Cortex of kidney (tissue), 1 donor: ENCODE measurements at places on chromosomes 13 and 19.

DNA sequence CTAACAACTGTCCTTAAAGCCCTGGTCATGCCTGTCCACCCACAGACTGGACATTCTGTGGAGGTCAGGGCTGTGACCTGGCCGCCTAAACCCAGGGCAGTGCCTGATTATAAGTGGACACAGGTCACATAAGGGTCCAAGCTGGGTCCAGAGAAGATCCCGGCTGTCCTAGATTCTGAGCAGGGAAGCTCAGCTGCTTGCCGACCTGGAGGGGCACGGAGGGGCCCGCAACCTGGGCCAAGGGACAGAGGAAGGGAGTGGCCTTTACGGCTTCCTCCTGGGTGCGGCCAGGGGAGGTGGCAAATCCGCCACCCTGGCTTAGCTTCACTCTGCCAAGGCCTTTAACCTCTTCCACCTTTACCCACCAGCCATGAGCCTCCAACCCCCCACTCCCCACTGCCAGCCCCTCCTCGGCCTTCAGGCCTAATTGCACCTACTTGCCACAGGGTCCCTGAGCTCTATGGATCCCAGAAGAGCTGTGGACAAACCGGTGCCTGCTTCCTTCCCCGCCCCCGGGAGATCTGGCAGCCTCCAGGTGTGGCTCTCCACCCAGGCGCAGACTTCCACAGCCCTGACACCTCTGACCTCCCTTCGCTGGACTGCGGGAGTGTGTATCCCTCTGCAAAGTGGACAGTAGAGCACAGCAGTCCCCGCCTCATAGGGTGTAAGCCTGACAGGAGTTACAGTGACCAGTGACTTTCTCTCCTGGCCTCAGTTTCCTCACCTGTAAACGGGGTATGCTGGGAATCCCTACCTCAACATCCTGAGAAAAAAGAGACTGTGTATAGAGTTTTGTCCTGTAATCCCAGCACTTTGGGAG, 1.7 kb downstream of the CD320 start:
- DNase-seq = no peak

GRCh38 chr13:61002686-61003085, 413.0 kb downstream of the PCDH20 start:
- DNase-seq = no peak

DNA sequence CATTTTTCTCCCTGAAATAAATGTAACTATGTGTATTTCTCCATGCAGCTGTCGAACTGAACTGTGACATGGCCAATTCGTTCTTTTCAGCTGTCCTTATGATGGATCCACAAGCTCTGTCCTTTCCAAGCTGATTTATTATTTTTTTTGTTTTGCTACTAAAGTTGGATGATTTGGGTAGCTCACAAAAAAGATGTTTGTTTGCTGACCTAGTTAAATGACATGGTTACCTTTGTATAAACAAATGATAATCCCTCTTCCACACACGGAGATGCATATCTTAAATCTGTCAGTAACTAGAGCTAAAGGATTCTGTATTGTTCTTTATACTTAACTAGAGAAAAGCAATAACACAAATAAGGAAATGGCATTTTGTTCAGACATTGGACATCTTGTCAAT, 884.3 kb upstream of the PCDH20 start:
- DNase-seq = no peak

GRCh38 chr19:867301-867793, 7.9 kb downstream of the CFD start:
- DNase-seq = no peak

DNA sequence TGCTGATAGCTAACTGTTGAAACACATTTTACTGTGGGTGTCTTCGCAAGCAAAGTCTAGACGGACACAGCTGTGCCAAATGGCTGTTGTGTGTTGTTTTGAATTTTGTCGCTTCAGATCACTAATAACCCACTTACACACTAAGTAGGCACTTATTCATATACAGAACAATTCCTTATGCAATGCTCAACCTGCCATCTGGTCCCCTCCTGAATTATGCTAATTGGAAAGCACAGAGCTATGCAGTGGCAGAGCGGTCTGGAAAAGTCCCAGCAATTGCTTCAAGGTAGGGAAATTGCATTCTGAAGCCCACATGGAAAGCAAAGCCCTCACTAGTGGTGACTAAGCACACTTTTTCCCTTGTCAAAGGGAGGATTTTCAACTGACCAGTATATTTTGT, 69.9 kb downstream of the C13orf42 start:
- no peak for DNase-seq

GRCh38 chr19:29516821-29517395, 8.9 kb upstream of the VSTM2B start:
- DNase-seq = no peak

GRCh38 chr13:26529441-26529840, 28.0 kb upstream of the WASF3 start:
- no peak for DNase-seq

DNA sequence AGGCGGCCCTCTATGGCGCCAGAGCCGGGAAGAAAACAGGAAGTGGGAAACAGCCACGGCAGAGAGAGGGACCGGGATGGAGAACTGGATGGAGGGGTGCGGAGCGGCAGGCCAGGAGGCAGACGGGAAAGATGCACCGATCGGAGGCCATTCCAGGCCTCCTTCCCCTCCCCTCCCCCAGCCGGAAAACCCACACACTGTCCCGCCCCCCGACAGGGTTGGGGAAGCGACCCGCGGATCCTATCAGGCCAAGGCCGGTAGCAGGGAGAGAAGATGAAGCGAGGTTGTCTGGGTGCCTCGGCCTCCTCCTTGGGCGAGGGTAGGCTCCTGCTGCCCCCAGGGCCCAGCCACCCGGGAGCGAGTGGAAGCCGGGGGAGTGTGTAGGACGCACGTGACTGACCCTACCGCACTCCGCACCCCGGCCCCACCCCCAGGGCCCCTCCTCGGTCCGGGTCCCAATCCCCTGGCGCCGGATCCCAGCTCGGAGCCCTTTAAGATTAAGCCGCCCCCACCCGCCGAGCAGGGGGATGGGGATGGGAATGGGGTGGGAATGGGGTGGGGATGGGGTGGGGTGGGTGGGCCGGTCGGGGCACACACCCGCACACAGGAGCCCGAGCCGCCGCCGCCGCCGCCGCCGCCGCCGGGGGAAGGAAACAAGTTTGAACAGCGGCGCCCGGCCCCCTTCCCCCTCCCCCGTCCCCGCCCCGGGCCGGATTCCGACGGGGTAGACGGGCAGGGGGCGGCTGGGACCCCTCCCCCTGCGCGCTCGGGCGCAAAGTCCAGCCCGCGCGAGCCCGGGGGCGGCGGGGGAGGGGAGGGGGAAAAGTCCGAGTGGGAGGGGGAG, 1.5 kb downstream of the ERF start:
- no peak for DNase-seq

DNA sequence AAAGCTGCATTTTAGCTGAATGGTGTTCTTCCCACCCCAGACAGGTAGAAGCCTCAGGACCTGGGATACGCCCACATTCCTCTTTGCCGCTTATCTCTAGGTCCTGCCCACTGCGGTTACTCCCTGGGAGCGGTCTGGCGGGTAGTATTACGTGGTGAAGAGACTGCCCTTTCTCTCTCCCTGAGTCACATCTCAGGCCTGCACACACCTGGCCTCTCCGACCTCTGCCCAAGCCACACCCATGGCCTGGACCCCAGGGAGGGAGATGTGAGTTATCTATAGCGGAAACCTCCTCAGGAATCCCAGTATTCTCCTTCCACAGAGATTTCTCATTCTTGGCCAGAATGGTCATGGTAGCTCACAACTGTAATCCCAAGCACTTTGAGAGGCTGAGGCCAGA, 17.3 kb downstream of the RHPN2 start:
- no peak for DNase-seq

DNA sequence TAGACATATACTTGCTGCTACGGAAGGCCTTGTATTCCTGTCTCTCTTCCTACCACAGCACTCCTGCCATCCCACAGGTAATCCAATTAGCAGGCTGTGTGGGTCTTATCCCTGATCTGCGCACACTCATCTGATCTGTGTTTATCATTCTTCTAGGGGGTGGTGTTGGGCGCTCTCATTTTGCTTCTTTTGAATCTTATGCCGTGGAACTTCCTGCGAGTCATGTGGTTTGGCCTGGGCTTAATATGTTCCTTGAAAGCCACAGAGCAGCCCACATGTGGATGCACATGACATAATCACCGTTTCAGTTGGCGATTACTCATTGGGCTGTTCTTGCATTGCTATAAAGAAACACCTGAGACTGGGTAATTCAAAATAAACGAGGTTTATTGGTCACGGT, 7.5 kb downstream of the RASA3 start:
- no peak for DNase-seq

DNA sequence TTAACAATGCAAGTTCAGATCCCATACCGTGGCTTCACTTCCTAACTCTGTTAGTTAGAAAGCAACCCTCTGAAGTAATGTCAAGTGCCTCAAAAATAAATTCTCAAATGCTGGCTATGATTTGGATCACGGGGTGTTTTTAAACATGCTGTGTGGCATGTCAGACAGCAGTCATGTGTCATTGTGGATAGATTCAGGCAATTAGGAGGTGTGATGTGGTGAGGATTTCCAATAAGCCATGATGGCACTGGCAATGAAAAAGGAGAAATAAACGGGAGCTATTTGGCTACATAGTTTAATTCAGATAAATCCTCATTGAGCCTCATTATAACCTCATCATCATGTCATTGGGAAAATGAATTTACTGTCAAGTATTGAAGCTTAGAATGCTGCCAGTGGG, 130.3 kb downstream of the ATP8A2 start:
- no peak for DNase-seq

DNA sequence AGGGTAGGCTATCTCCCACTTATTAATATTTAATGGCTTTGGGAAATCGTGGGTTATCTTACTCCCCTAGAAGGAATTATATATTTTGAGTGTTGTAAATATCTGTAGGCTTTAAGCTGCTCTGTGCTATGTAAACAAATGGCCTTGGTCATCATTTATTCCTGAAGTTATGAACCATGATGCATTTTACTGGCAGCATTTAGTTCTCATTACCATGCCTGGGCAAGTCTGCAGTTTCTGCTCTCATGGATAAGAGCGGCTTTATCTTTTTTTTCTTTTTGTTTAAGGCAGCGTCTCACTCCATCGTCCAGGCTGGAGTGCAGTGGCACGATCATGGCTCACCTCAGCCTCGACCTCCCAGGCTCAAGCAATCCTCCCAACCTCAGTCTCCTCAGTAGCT, 156.1 kb downstream of the IRS2 start:
- DNase-seq = no peak

DNA sequence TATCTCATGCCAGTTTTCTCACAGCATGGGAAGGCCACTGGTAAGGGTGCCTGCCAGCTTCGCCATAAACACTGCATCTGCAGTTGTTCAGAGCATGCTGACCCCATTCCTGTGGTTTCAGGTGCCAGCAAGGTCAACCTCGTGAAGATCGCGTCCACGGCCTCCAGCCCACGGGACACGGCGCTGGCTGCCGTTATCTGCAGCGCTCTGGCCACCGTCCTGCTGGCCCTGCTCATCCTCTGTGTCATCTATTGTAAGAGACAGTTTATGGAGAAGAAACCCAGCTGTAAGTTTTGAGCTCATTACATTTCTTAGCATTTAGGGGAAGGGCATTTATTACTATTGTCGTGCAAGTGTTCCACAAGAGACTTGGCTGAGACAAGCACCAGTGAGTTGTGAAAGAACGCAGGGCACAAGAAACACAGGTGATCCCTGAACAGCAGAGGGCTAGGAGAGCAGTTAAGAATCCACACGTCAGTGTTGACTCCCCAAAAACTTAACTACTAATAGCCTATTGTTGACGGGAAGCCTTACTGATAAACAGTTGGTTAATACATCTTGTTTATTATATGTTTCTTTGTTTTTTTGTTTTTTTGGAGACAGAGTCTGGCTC, 88.8 kb downstream of the TNFRSF19 start:
- no peak for DNase-seq

DNA sequence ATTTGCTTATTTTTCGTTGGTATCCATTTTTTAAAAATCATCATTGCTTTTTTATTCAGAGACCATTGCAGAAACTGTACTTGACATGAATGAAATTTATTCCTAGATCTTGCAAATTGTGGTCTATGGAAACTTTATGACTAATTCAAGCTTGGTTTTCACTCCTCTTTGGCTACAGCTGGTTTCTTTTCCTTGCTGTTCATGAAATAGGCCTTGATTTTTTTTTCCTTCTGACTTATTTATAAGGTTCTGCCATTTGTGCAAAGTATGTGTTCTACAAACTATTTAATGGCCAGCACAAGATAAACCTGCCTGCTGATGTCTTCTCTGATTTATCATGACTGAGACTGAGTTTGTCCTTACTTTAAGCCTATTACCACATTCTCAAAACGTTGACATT, 764.0 kb upstream of the SLITRK5 start:
- no peak for DNase-seq

GRCh38 chr19:11373885-11374432, 507 bp upstream of the SWSAP1 start:
- no peak for DNase-seq

DNA sequence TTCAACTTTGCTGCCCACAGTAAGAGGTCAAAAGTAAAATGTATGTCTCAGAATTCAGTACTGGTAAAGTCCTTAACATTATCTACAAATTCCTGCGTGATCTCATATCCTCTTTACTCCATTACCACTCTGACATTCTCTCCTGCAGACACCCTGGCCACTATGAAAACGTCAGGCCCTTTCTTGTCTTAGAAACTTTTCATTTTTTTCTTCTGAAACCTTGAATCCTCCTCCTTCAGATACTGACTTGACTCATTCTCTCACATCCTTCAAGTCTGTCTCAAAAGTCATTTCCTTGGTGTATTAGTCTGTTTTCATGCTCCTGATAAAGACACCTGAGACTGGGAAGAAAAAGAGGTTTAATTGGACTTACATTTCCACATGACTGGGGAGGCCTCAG, 262.3 kb downstream of the POU4F1 start:
- no peak for DNase-seq

DNA sequence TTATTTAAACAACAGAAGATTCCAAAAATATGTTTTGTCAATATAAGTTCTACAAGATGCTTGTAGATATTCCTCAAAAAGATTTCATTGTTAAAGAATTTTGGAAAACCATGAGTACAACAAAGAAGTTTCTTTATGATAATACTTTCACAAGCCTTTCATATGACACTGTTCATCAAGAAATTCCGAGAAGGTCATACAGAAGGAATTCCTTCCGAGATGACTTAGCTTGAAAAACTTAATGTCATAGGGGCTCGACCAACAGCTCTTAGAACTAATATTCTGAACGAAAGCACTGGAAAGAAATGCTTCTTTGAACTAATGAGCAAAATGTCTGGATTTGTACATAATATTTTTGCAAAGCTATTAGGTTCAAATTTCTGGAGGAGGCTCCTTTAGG, 403.4 kb downstream of the KLF5 start:
- DNase-seq = no peak

GRCh38 chr13:106299621-106300020, 235.8 kb downstream of the EFNB2 start:
- DNase-seq = no peak
